ENCODE measurements at places on chromosomes 11 and 22.
A peak's percentile ranks its signal among the peaks of the same experiment; 100 is the strongest.

DNA sequence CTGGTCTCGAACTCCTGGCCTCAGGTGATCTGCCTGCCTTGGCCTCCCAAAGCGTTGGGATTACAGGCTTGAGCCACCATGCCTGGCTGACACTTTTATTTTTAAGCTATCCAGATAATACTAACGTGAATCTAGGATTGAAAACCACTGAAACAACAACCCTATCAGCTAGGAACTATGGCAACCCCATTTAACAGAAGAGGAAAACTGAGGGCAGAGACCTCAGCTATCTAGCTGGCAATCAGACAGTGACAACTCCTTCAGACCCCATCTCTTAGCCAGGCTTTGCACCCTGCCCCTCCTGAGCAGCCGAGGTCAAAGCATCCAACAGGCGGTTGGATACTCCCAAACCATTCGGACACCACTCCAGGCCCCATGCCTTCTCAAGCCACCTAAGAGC lies 14.1 kb downstream of the ABTB2 start:
- no peak for DNase-seq

DNA sequence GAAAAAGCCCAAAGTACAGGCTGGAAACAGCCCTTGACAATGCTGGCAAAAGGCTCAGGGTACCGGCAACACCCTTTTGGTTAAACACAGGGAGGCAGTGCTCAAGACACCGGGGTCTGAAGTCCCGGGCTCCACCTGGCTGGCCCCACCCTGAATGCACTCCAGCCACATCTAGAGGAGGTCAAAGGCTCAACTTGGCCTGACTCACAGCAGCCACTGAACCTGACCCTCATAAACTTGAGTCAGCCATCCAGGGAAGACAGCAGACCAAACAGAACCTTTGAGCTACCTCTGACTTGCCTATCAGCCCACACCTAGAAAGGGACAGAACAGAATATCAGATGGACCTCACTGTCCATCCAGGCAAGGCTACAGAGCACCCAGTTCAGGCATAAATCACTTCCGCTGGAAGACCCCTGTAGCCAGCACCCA lies 3.8 kb downstream of the CFL1 start:
- DNase-seq, result peak; percentile 55

DNA sequence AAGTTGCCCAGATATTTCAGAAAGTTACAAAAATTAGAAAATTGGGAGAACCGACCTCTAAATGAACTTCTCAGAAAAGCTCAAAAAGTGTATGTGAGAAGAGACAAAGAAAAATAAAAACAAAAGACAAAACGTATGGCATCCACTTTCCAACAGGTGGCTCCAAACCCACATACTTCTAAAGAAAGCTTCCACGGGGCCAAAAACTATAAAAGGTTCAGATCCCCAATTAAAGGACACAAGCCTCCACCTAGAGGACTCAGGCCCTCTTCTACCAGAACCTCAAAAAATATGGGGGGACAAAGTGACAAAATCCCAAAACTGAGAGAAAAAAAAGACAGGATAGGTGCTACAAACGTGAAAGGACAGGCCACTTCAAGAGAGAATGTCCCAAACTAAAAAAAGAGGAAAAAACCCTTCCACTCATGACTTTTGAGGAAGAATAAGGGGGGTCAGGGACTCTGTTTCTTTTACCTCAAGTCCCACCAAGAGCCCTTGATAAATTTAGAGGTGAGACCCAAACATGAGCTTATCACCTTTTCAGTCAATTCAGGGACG lies 8.8 kb downstream of the SCGB2A1 start:
- DNase-seq, result no peak

DNA sequence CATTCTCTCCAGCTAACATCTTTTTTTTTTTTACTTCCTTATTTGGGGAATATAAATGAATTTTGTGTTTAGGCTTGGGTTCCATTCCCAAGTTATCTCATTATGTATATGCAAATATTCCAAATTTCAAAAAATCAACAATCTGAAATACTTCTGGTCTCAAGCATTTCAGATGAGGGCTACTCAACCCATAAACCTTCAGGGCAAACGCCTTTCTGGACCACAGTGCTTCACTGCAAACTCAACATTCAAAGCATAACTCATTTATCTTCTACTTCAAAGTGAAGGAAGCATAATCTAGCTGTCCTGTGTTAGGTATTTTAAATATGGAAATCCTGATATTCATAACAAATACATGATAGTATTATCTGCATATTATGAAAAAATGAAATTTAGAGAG lies 161.7 kb upstream of the PGR start:
- no peak for DNase-seq

DNA sequence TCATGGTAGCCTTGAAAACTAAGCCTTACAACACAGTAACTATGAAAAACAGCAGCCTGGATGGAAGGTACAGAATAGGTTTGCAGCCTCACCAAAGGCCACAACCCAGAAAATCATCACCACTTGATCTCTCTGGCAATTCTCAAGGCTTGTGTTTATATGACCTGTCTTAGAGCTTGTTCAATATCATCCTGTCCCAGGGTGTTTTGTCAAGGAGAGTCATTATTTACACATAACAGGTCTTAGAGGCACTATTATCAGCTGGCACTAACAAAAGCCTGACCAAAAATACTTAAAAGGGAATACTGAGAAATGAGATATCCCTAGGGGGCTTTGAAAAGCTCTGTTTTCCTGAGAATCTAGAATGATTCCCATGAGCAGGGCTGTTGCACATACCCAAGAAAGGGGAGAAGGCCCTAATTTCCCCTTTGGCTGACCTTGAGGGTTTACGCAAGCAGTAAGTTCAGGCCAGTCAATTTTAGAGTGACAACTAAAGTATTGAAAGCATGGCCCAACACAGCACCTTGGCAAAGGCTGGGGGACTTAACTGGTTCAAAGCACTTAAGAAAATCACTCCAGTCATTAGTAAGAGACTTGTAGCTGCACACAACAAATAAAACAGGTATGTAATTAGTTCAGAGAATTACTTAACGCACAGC lies 7.9 kb downstream of the SC5D start:
- no peak for DNase-seq

DNA sequence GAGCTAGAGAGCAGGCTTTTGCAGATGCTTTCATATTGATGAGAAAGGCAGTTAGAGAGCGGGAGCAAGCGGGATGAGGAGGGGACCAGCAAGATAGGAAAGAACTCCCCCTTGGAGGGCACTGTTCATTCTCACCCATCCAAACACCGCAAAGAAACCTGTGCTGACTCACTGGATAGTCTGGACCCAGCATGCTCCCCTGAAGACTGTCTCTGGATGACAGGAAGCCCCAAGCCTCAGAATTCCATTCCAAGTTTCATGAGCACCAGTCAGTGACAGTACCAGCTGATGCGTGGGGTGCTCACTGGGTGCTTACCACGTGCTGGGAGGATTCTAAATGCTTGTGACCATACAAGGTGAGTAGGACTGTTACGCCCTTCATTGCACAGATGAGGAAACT lies 34.2 kb downstream of the MICAL3 start:
- DNase-seq, result no peak

DNA sequence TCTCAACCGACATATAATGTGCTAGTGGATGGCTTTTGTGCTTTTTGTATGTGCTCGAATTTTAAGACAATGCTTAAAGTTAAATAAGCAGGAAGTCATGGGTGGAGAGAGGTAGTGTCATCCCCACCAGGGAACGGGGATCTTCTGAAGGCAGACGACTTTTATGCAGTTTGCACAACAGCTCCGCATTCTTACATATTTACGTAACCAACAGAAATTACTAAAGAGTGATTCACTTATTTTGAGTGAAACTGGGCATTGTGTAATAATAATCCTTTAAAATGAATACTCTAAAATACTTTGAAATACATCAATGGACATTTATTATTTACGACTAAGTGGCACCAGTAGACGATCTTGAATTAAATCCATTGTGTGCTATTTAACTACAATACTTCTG lies 305.1 kb downstream of the CNTN5 start:
- no peak for DNase-seq

GRCh38 chr11:104876861-104877431 lies 21.3 kb downstream of the CASP12 start:
- DNase-seq, result no peak

- DNase-seq, result no peak
Measured at GRCh38 chr11:115550291-115551059, 46.3 kb upstream of the CADM1 start.

DNA sequence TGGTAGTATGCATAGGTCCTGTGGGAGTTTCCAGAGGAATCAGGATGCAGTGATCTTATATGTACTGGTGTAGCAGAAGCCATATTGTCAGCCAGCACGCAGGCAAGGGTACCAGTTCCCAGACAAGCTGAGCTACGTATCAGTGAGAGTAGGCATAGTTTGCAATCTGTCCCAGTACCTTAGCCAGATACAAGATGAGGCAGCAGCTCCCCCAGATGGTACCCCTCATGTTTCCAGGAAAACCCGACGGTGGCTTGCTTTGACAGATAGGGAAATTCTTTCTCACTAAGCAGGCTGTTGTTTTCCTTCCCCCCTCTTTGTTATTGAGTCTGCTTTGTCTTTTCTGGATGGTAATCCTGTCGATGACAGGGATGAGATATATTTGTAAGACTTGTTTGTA lies 109.7 kb upstream of the RRM1 start:
- DNase-seq, result no peak

- DNase-seq, result no peak
Measured at GRCh38 chr11:17600316-17601255, 53.5 kb downstream of the OTOG start.

DNA sequence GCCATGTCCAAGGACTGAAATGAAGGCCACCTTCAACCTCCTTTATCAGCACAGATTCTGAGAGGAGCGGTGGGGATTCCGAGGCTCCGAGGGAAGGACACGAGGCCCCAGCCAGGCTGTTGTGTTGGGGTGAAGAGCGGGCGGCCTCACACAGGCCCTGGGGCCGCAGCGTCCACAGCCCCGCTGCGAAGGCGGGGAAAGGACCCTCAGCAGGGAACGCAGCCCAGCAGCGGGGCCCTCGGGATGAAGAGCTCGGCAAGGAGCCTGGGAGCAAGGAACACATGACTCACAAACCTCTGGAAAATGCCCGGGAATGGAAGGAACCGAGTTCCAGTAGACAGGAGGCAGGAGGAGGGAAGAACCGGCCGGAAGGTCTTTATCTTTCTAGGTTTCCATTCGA lies 227.2 kb downstream of the BRD1 start:
- no peak for DNase-seq

DNA sequence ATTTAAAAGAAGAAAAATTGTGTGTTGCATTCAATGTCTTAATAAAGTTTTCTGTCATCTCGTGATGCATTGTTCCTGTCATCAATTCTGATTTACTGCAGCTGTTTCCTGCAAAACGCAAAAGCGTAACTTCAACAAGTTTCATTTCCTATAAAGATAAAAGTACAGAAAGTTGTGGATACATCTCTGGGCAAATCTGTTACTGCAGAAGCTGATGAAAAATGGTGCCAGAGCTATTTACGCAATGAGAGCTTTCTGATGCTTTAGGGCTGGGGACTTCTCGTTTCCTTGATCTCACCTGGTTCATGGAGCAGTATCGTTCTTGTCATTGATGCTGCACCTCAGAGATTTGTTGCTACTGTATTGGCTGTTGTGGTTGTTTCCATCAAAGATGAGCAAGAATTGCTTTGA lies 15.5 kb upstream of the MS4A12 start:
- no peak for DNase-seq

DNA sequence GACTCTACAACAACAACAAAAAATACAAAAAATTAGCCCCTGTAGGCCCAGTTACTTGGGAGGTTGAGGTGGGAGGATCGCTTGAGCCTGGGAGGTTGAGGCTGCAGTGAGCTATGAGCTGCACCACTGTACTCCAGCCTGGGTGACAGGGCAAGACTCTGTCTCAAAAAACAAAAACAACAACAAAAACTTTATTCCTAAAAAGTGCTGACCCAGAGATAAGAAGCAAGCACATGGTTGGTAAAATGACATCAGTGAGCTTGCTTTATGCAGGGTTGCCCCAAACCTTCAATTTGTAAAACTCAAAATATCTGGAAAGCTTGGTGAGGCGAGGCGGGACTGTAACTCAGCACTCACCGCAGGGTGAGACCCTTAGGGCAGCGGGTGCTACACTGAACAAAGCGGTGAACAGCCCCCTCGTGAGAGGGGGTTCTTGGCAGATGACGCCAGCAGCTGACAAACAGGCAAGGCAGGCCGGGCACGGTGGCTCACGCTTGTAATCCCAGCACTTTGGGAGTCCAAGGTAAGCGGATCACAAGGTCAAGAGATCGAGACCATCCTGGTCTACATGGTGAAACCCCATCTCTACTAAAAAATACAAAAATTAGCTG lies 3.5 kb upstream of the TCIRG1 start:
- no peak for DNase-seq

DNA sequence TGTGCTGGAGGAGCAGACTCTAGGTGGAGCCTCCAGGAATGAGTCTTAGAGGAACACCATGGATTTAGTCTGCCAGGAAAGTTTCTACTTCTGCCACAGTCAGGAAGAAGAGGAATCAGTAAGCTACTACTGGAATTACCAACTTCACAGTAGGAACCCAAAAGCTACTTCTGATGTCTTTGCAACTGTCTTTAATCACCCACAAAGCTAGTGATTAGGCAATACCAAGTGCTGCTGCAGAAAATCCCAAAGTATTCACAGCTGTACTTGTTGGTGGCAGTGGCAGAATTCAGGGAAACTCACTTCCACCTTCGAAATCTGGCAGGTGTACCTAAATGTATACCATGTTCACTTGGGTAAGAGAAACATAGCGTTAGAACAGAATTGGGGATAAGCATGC lies 264.5 kb upstream of the SORL1-AS1 start:
- DNase-seq, result no peak

- no peak for DNase-seq
Measured at GRCh38 chr11:8697054-8697453, 14.5 kb downstream of the RPL27A start.

GRCh38 chr11:17529844-17530185 lies 14.4 kb downstream of the USH1C start:
- peak; percentile 66 for DNase-seq

GRCh38 chr11:9269492-9270013 lies 4.4 kb upstream of the DENND5A start:
- DNase-seq, result no peak

- DNase-seq, result no peak
Measured at GRCh38 chr11:93540337-93540736, 2.9 kb downstream of the SMCO4 start.

- no peak for DNase-seq
Measured at GRCh38 chr22:25569361-25569760, 4.9 kb downstream of the GRK3 start.

DNA sequence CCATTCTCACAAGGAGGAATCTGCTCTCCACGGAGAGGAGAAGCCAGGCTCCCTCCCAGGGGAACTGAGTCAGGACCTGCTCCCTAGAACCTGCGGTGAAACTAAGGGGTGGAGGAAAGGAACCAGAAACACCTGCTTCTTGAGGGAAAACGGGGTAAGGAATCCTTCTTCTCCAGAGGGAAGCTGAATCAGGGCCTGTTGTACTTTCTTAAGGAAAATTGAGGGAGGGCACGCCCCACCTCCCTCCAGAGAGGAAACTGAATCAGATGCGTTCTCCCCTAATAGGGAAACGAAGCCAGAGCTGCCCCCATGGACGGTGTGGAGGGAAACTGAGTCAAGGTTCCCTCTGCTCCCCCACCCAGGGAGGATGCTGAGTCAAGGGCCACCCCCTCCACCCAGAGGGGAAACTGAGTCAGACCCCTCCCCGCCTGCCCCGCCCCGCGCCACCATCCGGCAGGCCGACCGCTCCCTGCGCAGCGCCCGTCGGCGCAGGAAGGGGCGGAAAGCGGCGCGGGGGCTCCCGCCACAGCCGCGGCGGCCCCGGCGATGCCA lies 393 bp downstream of the RELA start:
- no peak for DNase-seq
